ENCODE measurements at places on chromosomes 12 and 14.

DNA sequence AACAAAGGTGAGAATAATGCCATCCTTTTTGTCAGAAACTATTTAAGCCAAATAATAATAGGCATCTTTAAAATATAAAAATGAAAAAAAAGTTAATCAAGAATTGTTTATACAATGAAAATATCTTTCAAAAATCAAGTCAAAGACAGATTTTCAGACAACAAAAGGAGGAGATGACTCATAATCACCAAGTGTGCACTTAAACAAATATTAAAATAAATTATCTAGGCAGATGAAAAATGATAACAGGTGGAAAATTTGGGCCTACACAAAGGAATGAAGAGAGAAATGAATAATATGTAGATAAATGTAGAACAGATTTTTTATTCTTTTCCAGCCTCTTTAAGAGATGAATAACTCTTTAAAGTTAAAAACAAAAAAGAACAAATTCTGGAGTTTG is 250.0 kb upstream of the PLEKHG7 start:
- no peak for DNase-seq

GRCh38 chr14:74886001-74886400 is 4.3 kb downstream of the DLST start:
- DNase-seq, result no peak

DNA sequence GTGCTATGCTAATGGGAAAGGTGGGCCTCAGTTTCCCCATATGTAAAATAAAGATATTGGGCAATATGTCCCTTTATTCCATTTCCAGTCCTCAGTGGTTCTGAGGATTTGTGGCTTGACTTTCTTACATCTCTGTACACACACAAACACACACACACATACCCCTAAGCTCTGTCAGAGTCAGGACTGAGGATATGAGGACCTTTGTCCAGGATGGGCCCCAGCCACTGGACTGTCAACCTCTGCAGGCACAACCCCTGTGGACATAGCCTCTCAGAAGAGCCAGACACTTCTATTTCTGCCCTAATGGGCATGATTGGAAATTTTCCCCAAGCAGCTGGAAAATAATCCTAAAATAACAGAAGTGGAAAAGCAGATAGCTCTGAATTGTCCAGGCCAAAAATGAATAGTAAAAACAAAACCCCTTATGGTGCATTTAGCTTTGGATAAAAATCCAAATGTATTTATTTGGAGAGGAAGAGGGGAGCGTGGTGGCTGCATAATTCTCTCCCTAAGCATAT is 50.2 kb downstream of the RIN3 start:
- DNase-seq, result no peak

DNA sequence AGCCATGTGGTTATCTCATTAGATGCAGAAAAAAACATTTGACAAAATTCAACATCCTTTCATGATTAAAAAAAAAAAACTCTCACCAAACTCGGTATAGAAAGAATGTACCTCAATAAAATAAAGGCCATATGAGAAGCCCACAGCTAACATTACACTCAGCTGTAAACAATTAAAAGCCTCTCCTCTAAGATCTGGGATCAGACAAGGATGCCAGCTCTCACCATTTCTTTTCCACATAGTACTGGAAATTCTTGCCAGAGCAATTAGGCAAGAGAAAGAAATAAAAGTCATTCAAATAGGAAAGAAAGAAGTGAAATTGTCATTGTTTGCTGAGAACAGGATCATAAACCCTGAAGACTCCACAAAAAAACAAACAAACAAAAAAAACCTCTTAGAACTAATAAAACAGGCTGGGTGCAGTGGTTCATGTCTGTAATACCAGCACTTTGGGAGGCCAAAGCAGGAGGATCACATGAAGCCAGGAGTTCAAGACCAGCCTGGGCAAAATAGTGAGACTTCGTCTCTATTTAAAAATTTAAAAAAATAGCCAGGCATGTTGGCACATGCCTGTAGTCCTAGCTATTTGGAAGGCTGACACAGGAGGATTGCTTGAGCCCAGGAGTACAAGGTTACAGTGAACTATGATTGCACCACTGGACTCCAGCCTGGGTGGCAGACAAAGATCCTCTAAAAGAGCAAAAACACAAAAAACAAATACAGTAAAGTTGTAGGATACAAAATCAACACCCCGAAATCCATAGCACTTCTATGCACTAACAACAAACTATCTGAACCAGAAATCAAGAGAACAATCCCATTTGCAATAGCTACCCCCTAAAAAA is 114.4 kb downstream of the FOXA1 start:
- no peak for DNase-seq

GRCh38 chr14:76473481-76474263 is 97.7 kb downstream of the ESRRB start:
- no peak for DNase-seq

DNA sequence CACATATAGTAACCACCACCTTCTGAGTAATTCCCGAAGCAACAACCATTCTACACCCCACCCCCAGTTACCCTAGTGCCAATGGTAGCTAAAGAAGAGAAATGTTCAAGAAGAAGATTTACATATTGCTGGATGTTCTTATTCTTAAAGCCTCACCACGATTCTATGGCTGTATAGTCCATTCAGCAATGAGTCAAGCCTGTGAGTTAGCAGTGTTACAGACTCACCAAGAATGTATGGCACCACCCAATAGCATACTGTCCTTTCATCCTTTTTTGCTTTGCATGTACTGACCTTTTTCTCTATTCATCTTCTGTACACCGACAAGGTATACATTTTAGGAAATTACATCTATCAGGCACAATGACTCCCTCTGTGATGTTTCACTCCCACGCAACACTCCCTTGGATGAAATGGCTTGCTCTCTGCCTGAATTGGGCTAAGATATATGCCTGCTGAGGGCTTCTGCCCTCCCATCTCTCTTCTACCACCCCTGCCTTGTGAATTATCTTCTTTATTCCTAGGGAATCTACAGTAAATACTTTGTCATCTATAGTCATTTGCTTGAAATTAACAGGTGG is 945.8 kb downstream of the DIO2 start:
- DNase-seq, result no peak

DNA sequence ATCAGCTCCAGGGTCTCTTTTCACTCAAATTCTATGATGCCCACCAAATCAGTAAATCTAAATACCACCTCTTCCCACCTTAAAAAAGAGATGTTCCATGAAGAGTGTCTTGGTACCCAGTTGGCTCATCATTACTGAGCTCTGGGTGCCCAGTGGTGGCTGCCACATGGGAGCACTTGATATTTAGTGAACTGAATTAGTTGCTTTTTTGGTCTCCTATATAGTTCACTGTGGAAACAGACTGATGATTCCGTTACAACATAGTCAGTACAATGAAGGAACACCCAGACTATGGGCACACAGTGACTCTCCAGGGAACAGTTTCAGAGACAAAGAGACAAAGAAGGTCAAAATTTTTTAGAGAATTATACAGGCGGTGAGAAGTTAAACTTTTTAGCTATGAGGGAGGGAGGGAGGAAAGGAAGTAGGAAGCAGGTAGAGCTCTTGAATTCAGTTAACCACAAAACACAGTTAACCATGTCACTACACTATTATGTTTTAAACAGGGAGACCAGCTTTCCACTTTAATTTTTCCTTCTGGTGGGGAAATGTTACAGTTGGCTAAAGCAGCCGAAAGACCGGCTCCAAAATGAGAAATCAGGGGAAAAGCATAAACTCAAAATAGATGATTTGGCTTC is 14.6 kb upstream of the YY1 start:
- DNase-seq, result no peak

DNA sequence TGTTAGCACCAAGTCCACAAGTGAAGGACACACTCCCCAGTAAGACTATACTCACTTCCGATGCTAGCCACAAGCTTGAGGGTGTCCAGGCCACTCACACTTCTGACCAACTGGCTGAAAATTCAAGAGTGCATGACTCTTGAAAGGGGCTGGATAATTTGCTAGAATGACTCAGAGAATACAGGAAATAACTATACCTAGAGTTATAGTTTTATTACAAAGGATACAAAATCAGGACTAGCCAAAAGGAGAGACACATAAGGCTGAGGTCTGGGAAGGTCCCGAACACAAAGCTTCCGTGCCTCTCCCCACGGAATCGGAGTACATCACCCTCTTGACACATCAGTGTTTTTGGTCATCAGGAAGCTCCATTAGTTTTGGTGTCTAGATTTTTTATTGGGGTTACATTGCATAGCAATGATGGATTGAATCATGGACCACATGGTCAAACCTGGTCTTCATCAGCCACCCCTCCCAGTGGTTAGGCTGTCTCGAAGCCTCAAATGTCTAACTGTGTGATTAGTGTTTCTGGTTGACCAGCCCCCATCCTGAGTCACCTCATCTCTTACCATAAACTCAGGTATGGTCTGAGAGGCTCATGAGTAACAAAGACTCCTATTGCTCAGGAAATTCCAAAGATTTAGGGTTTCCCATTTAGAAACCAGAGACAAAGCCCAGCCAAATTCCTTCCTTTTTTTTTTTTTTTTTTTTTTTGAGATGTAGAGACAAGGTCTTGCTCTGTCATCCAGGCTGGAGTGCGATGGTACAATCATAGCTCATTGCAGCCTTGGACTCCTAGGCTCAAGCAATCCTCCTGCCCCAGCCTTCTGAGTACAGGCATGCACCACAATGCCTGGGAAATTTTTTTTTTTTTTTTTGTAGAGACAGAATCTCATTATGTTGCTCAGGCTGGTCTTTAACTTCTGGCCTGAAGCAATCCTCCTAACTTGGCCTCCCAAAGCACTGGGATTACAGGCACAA is 472.0 kb upstream of the TBX3 start:
- no peak for DNase-seq

- DNase-seq, result no peak
These were observed 305.8 kb downstream of the RGS6 start for GRCh38 chr14:72237722-72238666.

DNA sequence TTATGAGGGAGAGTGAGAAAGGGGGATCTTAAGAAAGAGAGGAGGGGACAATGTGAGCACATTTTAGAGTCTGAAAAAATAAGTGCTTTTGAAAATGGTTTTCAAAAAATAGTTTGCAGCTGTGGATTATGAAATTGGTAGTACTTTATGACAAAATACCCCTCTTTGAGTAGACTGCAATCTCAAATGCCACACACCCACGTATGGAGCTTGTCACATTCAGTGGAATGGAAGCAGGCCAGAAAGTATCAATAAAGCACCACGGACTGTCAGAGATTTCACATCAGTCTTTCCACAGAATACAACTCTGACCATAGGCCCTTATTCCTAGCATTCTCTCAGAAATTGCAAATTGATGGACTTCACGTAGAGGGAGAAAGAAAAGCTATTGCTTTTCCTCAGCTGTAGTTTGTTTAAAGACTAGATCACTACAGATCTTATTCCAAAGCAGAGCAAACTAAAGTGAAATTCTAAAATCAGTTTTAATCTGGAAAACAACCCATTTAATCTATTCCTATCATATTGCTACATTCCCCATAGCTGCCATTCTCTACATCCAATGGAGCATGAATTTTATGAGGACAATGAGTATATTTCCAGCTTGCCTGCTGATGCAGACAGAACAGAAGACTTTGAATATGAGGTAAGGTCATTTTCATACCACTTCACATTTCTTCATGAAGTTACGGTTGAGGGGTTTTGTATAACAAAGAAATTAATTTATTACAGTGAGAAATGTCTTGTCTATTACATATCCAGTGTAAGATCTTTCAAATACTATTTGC is 321.3 kb downstream of the PDZRN4 start:
- no peak for DNase-seq

DNA sequence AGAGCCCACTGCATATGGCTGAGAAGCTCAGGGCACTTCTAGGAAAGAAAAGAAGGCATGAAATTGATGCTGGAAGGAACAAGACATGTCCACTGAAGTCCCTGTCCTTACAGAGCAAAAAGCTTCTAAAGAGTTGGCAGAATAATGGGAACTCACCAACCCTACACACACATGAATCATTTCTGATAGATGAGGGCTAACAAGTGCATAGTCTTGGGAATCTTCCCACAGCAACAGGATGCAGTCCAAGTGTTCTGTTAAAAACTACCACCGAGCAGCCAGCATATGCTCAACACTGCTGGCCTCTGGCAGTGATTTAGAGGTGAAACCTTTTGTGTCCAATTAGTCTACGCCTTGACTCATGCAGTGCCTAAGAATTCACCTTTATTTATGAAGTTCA is 44.8 kb downstream of the RHOJ start:
- no peak for DNase-seq

DNA sequence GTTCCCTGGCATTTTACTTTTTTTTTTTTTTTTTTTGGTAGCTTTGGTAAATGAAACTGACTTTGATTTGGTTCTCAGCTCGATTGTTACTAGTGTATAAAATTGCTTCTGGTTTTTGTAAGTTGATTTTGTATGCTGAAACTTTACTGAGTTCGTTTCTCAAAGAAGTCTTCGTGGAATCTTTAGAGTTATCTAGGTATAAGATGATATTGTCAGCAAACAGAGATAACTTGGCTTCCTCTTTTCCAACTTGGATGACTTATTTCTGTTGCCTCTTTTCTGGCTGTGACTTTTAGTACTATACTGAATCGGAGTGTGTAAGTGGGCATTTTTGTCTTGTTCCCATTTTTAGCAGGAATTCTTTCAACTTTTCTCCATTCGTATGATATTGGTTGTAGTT is 28.1 kb downstream of the USP15 start:
- DNase-seq, result no peak

DNA sequence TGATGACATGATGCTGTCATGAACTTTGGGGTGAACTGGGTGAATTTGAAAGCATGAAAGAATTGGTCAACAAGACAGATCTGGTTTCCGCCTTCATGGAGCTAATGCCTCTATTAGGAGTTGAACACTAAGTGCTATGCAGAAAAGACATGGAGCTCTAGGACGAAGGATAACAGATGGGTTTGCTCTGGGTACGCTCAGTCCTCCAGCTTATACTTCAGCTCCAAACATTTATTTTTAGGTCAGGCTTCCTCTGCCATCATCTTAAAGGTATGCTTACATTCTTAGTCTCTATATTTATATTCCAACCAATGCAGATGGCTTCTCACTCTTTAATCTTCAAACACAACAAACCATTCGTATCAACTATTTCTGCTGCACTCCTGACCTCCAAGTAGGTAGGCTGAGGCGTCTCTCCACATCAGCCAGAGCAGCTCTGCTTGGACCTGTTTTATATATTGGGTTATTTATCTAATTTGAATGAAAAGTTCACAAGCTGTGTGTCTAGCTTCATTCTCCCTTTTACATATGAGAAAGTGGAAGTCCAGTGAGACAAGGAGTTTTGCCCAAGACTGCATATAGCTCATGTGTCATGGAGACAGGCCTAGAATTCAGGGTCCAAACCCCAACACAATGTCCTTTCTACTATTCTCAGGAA is 226.3 kb downstream of the SPTSSA start:
- no peak for DNase-seq

GRCh38 chr12:128276471-128276870 is 9.5 kb downstream of the TMEM132C start:
- DNase-seq, result no peak

DNA sequence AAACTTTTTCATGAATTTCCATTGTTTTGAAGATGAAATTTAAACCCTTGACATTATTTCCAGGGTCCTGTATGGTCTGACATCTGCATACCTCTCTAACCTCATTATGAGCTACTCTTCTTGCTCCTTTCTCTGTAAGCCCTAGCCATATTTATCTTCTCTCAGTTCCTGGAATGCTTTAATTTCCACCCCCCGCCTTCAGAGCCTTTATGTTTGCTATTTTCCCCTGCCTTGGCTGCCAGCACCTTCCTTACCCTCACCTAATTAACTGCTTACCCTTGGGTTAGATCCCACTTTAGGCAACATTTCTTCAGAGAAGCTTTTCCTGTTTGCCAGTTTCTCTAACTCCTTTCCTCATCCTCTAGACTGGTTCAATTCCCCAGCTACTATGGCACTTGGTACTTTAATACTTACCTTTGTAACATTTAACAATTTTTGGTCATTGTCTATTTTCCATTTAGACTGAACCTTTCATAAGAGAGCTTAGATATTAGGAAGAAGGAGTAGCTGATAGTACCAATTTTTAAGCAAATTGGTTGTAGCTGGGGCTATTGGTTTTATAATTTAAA is 6.0 kb downstream of the STYX start:
- no peak for DNase-seq
